ENCODE measurements at places on chromosomes 5 and 9.

GRCh38 chr9:76646249-76646648 is 118.0 kb upstream of the PCA3 start:
- DNase-seq: peak; percentile 77

- no peak for DNase-seq
Observed at GRCh38 chr5:102722931-102723330, 32.2 kb upstream of the PAM start.

- no peak for DNase-seq
Observed at GRCh38 chr5:179304871-179305270, 40.4 kb downstream of the ADAMTS2 start.

- DNase-seq: no peak
Observed at GRCh38 chr5:167634432-167634831, 657.0 kb upstream of the WWC1 start.

- no peak for DNase-seq
Observed at GRCh38 chr5:147972076-147972840, 65.9 kb upstream of the C5orf46 start.

- DNase-seq: no peak
Observed at GRCh38 chr5:55899344-55899743, 48.2 kb downstream of the IL31RA start.
